ENCODE measurements at places on chromosomes 6 and 20.

- no peak for DNase-seq
These were observed 64.5 kb downstream of the EYA2 start for GRCh38 chr20:46959081-46959692.

GRCh38 chr6:26016963-26017631, 54.5 kb downstream of the TRIM38 start:
- no peak for DNase-seq

- DNase-seq, result no peak
These were observed 71.8 kb upstream of the CENPW start for GRCh38 chr6:126268092-126268491.

DNA sequence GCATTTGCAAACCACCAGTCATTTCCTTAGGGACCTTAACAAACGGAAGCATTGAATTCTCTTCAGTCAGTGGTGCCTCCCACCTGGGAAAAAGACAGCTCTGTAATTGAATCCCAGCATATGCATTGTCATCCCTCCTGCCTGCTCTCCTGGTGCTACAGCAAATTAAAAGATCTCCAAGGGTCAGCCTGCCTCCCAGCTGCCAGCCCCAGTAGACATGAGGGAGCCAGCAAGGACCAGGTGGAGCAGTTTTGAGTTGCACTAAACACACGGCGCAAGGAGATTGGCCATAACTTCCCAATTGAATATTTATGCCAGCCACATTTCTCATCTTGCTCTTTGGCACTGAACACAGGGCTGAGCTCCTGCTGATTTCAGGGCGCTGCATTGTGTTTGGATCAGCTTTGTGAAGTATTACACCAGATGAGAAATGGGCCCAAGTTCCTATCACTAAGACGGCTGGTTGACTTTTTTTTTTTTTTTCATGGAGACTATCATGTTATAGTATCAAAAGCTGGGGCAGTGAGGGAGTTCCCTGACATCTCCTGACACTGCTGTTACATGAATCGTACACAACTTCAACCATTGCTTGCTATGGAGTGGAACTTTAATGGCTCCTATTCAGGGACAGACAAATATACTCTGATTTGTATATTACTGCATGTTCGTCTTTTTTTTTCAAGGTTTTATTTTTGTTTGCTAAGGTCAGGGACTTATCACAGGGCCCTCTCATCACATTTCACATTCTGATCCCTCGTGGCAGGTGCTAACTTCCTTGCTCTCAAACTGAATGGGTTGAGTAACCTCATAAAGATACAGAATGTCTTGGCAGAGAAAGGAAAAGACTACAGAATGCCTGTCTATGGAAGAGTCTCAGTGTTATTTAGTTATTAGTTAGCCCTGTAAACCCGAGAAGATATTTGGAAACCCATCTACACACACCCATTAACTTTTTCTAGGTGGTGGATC, 191.1 kb downstream of the EYA4 start:
- no peak for DNase-seq

DNA sequence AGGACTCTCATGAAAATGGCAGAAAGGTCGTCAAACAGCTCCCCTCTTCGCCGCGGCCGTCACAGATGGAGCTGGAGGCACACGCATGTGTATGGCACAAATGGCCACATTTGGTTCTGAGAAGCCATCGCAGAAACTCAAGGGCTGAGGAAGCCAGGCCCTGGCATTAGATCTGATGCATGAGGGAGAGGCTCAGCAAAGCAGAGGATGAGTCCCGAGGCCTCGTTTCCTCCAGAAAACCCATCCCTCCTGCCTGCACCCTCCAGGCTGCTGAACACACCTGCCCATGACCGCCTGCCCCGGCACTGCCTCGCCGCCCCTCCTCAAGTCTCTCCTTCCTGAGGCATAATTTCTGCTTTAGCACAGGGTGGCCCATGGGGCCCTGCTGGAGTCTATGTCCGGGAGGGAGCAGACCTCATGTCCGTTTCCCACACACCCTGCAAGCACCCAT, 240.3 kb downstream of the DLL1 start:
- DNase-seq, result no peak

- DNase-seq, result no peak
These were observed 49.4 kb upstream of the CD83 start for GRCh38 chr6:14068133-14068532.

DNA sequence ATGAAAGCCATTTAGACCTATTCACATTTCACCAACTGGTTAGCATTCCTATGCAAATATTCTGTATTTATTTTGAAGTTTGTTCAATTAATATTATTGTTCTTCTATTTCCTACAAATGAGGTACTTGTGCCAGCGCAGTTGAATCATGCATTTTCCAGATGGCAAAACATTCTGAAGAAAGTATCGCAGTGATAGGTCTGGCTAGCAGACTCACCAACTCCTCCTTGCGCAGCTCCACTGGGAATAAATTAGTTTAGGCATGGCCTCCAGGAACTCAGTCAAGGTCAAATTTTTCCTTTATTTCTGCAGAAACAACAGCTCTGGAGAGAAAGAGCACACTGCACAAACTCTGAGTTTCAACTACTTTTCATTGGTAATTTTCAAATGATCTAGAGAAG, 437.7 kb downstream of the COL12A1 start:
- DNase-seq, result no peak

- no peak for DNase-seq
These were observed 1.5 kb upstream of the GMEB2 start for GRCh38 chr20:63628246-63628975.

GRCh38 chr20:6613280-6613861, 154.1 kb upstream of the BMP2 start:
- no peak for DNase-seq

GRCh38 chr6:90703336-90703735, 116.5 kb upstream of the MAP3K7 start:
- no peak for DNase-seq

- no peak for DNase-seq
These were observed 250.7 kb downstream of the MAFB start for GRCh38 chr20:40438161-40438830.

GRCh38 chr6:72381076-72381475, 240.8 kb upstream of the KCNQ5 start:
- no peak for DNase-seq

GRCh38 chr20:35739294-35740163, 2.5 kb downstream of the RBM39 start:
- DNase-seq, result no peak

- no peak for DNase-seq
These were observed 1.5 kb downstream of the PRRC2A start for GRCh38 chr6:31621991-31622390.

GRCh38 chr6:106870069-106870468, 104.5 kb downstream of the CD24 start:
- DNase-seq, result no peak

DNA sequence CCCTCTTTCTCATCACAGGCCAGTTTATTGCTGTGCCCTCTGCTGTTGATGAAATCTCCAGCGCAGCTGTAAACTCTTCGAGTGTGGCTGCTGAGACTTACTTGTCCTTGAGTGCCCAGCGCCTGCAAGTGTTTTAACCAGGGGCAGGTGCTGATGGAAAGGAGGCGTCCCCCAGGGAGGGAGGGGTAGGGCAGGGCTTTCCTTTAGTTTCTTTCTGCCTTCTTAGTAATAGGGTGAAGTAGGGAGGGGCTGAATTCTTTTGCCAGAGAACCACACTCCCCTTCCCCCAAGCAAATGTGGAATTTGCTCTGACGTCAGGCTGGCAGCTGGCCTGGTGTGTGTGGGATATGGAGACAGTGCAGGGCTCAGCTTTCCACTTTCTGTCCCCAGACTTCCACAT, 61.2 kb downstream of the IGF2R start:
- no peak for DNase-seq

DNA sequence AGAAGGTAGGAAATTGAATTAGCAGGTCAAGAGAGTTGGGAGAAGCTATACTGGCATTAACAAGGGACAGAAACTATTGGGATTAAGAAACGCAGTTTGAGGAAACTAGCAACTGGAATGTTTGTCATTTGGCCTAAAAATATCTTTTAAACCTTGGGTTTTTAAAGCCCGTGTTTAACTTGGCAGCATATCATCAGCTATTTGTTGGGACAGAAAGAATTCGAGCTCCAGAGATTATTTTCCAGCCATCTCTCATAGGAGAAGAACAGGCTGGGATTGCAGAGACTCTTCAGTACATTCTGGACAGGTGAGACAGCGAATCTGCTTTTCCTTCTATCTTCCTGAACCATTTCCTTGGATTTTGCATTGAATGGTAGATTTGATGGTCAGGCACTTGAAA, 17.8 kb downstream of the ACTR5 start:
- no peak for DNase-seq

- no peak for DNase-seq
These were observed 70.9 kb downstream of the BMP7 start for GRCh38 chr20:57195469-57196100.

DNA sequence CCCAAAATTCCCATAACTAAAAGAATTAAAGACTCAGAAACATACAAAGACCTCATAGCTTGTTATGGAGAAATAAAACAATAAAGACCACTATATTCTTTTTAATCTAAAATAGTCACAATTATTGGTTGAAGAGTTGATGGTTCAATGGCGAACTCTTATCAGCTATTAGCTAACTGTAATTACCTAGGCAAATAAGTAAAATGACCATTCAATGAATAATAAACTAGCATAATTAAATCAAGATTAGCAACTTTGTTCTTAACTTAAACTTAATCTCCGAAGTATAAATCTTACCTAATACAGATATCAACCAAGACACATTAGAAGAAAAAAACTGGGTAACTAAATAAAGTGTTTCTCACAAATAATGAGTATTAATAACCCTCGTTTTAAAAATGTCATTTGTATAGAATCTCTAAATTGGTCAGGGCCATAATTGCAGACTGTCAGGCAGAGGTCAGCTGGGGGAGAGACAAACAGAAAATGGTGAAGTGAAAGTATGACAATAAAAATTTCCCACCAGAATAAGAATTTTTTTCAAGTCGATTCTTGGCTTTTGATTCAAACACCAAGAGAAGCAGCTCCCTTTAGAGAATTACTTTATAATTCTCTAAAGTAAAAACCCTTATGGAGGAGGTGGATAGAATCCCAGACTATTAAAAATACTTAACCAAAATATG, 1.7 kb downstream of the FKBP5 start:
- no peak for DNase-seq

- DNase-seq, result no peak
These were observed 82.1 kb upstream of the F13A1 start for GRCh38 chr6:6402591-6402990.

GRCh38 chr20:42150230-42150629, 532.1 kb upstream of the CHD6 start:
- no peak for DNase-seq

DNA sequence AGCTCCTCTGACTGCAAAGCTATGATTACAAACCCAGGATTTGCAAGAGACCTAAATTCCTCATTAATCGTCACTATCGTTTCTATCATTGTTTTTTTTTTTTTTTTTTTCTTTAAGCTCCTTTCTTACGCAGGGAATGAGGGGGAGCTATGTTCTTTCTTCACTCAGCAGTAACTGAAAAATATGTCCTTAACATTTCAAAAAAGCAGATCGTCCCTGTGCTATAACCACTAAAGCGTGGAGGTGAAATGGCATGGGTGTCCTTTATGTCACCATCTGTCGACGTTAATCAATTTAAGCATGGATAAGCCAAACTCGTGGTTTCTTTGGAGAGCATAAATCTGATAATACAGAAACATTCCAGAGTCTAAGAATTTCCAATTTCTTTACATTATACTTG, 67.9 kb upstream of the TRAF3IP2 start:
- DNase-seq, result no peak

DNA sequence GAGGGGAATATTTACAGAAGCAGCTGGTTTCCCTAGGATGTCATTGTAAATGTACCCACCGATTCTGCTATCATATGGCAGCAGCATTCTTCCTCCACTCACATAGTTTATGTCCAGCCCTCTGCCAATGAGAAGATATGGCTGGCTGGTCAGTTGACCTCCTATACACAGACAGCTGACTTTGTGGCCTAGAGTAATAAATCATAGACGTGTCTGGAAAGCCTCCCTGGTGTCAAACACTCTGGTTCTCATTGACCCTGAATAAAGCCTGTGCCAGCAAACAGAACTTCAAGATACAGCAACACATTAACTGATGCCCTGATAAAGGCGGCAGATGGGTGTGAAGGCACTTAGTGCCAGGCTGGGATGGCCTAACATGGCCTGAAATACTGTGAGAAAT, 52.6 kb downstream of the GPR63 start:
- no peak for DNase-seq

DNA sequence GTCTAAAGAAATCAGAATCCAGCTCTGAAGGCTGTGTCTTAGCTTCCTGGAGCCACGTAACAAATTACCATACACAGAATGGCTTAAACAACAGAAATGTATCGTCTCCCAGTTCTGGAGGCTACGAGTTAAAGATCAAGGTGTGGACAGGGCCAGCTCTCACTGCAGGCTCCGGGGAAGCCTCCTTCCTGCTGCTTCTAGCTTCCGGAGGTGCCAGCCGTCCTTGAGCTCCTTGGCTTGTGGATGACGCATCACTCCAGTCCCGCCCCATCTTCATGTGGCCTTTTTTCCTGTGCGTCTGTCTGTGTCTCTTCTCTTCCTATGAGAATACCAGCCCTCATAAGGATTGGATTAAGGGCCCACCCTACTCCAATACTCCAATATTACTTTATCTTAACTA, 319.1 kb upstream of the QKI start:
- DNase-seq, result no peak

DNA sequence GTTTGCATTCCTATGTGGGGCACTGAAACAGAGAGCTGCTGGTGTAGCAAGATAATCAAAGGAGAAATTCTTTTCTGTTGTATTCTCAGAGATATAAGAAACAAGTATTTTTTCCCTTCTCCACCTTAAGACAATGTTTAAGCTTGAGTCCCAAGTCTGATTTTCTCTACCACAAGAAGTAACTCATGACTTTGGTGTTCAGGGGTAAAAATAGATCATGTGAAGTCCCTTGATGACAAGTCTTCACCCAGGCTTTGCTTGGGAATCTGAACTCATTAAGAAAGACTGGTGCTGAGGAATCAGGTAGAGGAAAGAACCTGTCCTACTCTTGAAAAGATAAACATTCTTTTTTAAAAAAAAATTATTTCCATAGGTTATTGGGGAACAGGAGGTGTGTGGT, 205.6 kb downstream of the ALDH8A1 start:
- DNase-seq, result no peak

- no peak for DNase-seq
These were observed 580.0 kb upstream of the ZNF337 start for GRCh38 chr20:26276554-26277210.

DNA sequence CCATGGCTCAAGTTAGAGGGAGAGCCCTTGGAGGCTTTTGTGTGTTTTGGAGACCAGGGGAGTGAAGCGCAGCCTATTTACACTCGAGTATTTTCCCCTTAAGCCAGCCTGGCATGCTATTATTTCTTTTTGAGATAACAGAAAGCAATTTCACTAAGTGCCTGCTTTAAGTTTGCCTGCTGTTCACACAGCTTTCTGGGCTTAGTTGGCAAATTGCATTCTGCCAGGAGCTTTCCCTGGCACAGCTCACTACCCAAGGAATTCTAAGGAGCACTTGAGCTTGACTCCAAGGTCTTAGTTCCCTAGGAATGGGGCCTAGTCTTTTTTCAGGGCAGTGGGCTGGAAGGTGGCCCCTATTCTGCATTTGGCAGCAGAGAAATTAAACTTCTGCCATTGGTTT, 19.0 kb upstream of the ASXL1 start:
- DNase-seq, result no peak

Measured in activated gamma-delta T cell treated with anti-CD3 and anti-CD28 coated beads, Interleukin-2, amount 50 U/mL, for 16 hours (primary cell).